ENCODE measurements at places on chromosomes 2 and 18.

- DNase-seq, result no peak
Measured at GRCh38 chr2:178412047-178412446, 38.9 kb downstream of the PRKRA start.

GRCh38 chr2:55519938-55520885 is 694 bp downstream of the CFAP36 start:
- DNase-seq, result no peak

DNA sequence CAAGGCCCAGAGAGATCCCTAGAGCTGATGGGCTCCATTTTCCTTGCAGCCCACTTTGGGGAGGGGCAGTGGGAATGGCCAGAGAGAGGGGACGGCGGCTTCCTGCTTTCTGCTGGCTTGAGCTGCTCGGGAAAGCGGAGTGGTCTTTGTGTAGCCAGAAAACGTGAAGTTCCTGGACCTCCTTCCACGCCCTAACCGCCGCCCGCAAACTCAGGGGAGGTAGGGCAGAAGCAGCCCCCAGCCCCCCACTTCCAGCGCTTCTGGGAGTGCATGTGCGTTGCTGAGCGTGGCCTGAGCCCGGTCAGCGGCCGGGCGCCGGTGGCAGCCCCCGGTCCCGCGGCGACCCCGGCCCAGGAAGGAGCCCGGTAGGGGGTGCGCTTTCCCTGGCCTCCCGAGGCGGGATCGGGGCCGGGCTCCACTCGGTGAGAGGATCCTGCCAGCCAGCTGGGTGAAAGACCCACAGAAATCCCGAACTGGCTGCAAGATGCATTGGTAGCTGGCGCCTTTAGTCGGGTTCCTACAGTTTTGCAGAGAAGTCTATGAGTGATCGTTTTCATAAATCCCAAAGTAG is 25.3 kb upstream of the BOD1L2 start:
- DNase-seq, result no peak

DNA sequence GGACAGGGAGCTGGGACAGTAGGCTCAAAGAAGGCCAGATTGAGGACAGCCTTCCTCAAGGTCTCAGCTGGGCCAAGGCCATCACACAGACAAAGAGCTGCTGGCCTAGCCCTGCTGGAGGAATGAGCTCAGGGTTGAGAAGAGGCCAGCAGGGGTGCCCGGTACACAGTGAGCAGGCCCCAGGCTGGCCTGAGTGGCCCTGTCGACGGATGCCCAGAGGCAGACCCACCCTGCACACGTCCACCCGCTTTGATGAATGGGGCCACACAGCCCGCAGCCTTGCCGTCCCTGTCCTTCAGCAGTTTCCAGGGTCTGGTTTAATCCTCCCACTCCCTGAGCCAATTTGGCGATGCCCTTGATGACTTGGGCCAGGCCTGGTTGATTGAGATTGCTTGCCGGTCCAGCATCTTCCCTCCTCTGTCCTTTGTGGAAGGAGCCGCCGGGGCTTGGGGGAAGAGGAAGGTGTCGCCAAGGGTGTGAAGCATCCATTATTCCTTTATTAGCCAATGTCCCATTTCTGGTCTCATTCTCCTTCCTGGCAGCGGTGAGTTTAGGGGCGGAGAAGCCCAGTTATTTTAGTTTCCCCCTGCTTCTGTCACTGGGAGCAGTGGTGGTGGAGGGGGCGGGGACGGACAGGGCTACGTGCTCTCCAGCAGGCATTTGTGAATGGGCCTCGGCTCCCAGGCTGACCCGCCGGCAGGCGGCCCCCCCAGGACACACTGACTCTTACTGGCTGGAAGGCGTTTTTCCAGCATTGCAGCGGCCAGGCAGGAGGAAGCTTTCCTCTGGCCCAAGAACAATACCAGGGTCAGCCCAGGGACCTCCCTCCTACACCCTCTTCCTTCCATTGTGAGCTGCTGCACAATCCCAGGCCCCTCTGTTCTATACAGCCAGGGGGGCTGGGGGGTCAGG is 141.8 kb downstream of the CTIF start:
- DNase-seq, result no peak

GRCh38 chr2:69100220-69100723 is 87.3 kb downstream of the ANTXR1 start:
- DNase-seq, result no peak

DNA sequence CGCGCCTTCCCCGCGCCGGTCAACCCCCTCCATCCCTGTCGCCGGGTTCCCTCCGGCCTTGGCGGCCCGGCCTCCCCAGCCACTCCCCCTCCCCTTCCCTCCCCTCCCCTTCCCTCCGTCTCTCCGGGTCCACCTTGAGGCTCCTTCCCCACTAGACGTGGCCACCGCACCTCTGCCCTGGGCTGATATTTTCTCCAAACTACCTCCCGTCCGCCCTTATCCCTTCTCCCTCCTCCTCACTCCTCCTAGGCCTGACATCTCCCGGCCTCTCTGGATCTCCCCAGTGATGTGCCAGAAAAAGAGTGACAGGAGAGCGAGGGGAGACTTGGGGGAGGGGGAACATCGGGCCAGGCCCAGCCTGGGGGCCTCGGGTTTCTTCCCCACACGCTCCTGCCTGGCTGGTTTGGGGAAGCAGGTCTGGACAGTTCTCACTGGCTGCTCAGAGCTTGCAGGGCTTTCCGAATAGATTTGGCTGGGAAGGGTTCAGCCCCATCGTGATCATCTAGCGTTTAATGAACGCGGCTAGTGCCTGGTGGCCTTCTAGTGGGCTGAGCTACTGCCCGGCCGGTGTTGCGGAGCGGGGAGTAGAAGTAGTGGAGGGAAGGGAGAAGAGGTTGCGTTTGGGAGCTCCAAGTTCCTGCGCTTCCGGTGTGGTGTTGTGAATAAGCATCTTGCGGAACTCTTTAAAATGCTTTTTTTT is 641 bp downstream of the MAPRE3 start:
- no peak for DNase-seq

GRCh38 chr18:58247363-58247834 is 203.4 kb downstream of the NEDD4L start:
- DNase-seq, result no peak

- no peak for DNase-seq
Measured at GRCh38 chr18:9988665-9989064, 74.8 kb downstream of the VAPA start.

DNA sequence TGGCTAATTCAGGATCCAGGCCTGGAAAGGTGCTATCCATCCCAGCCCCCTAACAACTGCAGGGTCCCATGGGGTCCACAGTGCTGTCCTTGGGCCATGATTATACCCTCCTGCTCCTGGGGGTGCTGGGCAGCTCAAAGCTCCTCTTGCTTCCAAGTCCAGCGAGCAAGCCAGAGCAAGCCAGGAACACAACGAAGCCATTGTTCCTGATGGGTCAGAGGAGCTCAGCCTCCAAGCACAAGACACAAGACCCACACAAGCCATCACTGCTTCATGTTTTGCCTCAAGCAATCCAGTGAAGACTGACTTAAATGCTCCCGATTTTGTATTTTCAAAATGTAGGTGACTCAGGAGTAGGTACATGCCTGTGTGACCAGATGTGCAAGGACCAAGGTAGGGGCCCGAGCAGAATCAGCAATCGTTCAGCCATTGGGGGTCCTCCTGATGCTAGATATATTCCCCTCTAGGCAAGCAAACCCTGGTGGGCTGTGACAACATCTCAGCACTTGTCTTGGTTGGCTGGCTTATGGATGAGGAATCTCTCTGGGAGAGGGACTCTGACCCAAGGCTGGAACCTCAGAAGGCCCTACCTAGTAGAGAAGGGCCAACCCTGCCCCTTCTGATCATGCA is 90.8 kb downstream of the EPAS1 start:
- DNase-seq, result no peak

GRCh38 chr18:45978084-45978483 is 11.0 kb upstream of the EPG5 start:
- DNase-seq, result no peak

- DNase-seq, result no peak
Measured at GRCh38 chr2:128315122-128315828, 3.4 kb downstream of the HS6ST1 start.

GRCh38 chr2:41935002-41935401 is 112.8 kb upstream of the PKDCC start:
- no peak for DNase-seq

DNA sequence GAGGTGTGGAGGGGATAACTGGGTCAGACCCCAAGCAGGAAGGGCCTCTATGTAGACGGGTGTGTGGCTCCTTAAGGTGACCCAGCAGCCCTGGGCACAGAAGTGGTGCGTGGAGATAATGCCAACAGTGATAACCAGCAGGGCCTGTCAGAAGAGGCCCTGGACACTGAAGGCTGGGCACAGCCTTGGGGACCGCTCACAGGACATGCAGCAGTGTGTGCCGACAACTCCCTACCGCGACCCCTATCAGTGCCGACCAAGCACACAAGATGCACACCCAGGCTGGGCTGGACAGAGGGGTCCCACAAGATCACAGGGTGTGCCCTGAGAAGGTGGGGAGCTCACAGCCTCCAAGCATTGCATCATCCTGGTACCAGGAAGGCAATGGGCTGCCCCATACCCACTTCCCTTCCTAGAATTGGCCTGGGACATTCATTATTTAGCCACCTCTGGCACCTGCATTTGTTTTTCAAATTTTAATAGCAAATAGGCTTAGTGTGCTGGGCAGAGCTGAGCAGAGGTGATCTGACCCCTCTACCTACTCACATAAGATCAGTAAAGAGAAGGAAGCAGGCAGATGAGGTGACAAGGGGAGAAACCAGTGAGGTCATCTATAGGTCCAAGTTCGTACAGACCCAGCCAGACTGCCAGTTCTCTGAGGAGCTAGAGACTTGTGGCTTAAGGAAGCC is 55.2 kb downstream of the BCL11A start:
- DNase-seq, result no peak

GRCh38 chr18:39105104-39105503 is 1539.5 kb upstream of the CELF4 start:
- no peak for DNase-seq

DNA sequence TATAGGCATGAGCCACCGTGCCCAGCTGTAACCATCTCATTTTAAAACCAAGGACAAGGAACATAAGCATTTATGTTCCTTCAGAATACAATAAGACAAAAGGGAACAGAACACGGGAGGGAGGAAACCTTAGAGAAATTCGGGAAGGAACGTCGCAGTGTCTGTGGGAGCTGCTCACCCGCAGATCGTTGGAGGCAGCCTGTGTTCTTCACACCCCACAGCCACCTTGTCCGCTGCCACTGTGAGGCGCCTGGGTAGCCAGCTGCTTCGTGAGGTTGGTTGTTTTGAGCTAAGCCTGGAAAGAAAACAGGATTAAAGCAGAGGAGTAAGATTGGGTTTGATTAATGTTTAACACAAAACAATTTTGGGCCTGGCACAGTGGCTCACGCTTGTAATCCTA is 250.0 kb downstream of the FHOD3 start:
- DNase-seq, result no peak

DNA sequence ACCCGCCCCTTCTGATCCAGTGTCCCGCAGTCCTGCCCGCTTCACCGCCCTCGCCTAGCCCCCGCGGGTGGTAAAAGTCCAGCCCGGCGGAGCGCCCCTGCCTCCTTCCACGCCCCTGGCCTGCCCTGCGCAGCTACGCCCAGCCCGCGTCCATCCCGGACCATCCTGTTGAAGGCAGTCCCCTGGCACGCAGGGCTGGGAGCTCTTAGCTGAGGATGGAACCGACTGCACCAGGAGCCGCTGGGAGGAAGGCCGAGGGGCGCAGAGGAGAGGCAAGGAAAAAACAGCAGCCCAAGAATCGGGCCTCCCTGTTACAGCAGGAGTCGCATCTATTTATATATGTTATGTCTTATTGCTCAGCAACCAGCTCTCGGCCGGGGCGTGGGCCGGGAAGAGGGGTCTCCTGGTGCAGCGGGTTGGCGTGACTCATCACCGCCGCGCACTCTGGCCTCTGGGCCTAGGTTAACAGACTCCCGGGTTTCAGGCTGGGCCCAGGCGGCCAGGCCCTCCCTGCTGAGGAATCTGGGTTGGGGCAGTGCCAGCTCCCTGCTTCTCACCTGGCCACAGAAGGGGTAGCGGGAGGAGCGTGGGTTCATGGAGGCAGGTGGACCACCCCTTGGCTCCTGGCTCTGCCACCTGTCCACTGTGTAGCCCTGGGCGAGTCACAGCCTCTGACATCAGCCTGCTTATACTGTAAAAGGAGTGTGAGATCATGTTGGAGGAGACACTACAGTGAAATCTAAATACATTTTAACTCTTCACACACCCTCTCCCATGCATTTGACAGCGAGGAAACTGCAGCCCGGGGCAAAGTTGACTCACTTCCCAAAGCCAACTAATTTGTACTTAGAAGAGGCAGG is 13.4 kb upstream of the MAP3K2 start:
- no peak for DNase-seq

- DNase-seq, result no peak
Measured at GRCh38 chr2:216571909-216572513, 61.2 kb upstream of the IGFBP2 start.

GRCh38 chr2:164964700-164965099 is 9.4 kb upstream of the SLC38A11 start:
- no peak for DNase-seq

DNA sequence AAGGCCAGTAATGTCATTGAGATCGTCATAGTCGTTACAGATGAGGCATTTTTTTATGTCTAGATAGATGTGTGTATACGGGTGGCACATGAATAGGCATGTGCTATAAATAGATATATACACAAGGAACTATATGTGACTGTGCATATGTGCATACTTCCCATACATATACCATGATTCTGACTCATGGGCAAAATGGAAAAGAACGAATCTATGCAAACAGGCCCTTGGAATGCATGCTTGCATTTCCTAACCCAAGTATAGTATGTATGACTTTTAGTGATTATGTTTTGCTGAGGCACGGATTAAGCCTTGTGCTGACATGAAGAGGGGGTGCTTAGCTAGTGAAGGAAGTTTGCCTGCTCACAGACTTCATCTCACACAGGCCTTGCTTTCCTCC is 111.7 kb downstream of the BCL11A start:
- DNase-seq, result no peak

All from LNCaP clone FGC (cell line).